CD4-positive, alpha-beta T cell treated with Interleukin-1 beta for 1 hour (primary cell): ENCODE measurements at places on chromosomes 2 and 18.
A peak's percentile ranks its signal among the peaks of the same experiment; 100 is the strongest.

GRCh38 chr2:223460774-223461211 is 141.4 kb downstream of the SCG2 start:
- no peak for DNase-seq

GRCh38 chr2:21363364-21363763 is 239.6 kb downstream of the TDRD15 start:
- no peak for DNase-seq

DNA sequence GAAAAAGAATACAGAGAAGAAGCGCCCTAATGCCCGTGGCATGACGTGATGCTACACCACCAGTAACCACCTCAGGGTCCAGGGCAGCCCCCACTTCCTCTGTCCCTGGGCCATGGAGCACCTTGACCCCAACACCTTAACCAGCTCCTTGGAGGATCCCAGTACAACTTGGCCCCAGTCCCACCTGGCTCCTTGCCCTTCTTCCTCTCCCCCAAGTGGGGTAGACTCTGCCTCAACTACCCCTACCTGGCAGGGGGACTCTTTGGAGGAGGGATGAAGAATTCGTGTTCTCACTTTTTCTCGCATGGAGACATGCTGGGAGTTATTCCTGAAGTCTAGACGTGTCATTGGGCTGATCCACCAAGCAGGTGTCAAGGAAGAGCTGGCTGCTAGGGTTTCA is 18.9 kb downstream of the TRABD2A start:
- DNase-seq: no peak

DNA sequence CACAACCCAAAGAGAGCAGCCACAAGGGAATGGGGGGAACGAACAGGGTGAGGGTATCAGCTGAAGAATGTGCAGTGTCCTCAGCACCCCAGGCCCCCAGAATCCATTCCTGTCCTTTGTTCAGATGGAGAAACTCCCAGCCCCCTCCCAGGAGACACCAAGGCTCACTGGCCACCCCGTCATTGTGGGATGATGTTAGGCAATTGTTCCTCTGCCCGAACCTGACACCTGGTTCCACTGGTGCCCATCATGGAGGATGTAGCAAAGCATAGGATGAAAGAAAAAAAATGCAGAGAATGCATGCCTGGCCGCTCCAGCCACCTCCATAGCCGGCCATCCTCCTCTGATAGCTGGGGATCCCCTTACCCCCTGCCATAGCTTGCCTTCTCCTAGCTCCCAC is 197.3 kb upstream of the TWIST2 start:
- no peak for DNase-seq

GRCh38 chr18:23933407-23933806 is 81.1 kb upstream of the TTC39C start:
- DNase-seq: no peak

DNA sequence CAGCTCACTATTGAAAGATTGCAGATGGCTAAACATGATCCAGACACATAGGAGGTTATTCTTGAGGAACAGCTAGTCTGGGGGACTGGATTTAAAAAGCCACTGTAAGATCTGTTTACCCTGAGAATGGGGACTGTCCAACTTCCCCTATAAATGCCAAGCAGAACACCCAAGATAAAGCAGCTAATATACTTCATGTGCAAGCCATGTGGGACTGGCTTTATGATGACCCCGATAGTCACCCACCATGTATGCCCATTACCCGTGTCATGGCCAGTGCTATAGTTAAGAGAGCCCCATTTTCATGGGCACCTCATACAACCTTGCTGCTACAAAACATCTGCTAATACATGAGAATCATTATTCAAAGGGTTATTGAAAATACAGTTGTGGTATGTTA is 16.0 kb downstream of the YPEL5 start:
- DNase-seq: peak; percentile 37

- no peak for DNase-seq
Observed at GRCh38 chr2:167331636-167332232, 443.5 kb downstream of the XIRP2 start.

- DNase-seq: no peak
Observed at GRCh38 chr2:26507932-26508331, 30.0 kb upstream of the OTOF start.

DNA sequence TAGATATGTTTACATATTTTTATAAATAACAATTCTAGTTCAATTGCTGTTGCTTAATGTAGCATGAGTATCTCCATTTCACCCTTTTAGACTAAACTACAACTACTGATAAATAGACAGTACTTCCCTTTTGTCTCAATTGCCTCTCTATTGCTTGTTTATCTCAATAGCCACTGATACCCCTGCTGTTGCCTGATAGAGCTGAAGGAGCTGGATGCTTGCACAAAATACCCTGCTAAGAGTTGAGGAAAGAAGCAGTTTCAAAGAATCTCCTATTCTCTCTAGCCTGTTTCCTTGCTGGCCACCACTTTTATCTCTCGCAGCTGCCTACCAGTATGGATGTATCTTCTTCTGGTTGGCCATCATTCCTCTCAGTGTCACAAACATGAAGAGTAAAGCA is 16.9 kb upstream of the ZNF804A start:
- DNase-seq: no peak

DNA sequence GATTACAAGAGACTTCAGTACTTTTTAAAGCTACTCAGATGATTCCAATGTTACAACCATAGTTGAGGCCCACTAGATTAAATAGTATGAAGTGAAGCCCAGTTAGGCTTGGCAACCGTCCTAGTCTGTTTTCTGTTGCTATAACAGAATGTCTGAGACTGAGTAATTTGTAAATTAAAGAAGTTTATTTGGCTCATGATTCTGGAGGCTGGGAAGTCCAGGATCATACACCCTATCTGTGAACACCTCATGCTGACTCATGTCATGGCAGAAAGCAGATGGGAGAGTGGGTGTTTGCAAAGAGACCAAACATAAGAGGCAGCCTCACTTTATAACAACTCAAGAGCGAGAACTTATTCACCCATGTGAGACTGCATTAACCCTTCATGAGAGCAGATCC is 63.1 kb downstream of the CCDC150 start:
- DNase-seq: no peak

DNA sequence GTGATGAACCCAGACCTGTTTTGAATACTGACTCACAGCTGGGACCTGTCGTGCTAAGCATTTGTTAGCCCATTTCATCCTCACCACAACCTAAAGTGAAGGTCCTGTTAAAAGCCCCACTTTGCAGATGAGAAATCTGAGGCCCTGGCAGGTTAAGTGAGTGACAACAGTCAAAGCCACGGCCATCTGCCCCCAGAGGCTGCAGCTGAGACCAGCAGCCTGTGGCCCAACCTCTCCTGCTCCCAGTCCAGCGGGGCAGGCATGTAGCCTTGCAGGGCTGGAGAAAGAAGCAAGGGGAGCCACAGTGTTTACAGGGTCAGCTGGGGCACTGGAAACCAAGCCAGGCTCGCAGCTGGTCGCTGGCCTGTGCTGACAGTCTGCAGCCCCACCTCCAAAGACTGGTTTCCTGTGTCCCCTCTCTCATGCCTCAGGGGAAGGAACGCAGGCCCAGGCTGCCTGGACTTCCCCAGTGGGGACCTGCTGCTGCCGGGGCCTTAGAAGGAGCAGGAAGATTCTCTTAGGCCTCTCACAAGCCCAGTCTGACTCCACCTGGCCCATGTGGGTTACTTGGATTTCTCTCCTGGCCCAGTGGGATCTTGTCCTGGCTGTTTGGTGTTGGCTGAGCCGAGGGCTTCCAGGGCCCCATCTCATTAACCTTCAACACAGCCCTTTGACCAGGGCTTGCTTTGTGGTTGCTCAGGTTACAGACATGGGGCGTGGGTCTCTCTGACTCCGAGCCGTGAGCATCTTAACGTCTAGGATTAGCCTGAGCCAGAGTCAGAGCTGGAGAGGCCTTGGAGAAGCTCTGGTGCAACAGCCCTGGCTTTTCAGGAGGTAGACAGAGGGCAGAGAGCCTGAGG is 1.7 kb downstream of the INPP5D start:
- DNase-seq: no peak

GRCh38 chr2:25590921-25591505 is 82.4 kb downstream of the DTNB start:
- DNase-seq: no peak

GRCh38 chr2:191297033-191297432 is 51.8 kb downstream of the MYO1B start:
- DNase-seq: no peak

GRCh38 chr2:161873707-161874106 is 200.3 kb downstream of the DPP4 start:
- no peak for DNase-seq

DNA sequence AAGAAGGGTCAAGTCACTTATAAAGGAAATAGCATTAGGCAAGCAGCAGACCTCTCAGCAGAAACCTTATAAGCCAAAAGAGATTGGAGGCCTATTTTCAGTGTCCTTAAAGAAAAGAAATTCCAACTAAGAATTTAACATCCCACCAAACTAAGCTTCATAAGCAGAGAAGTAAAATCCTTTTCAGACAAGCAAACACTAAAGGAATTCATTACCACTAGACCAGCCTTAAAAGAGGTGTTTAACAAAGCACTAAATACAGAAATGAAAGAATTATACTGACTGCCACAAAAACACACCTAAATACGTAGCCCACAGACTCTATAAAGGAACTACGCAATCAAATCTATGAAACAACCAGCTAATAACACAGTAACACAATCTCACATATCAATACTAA is 160.4 kb downstream of the EXOC6B start:
- DNase-seq: no peak

GRCh38 chr18:24633121-24633520 is 172.7 kb downstream of the HRH4 start:
- DNase-seq: no peak

- DNase-seq: no peak
Observed at GRCh38 chr2:232894251-232894650, 24.2 kb downstream of the SNORC start.

DNA sequence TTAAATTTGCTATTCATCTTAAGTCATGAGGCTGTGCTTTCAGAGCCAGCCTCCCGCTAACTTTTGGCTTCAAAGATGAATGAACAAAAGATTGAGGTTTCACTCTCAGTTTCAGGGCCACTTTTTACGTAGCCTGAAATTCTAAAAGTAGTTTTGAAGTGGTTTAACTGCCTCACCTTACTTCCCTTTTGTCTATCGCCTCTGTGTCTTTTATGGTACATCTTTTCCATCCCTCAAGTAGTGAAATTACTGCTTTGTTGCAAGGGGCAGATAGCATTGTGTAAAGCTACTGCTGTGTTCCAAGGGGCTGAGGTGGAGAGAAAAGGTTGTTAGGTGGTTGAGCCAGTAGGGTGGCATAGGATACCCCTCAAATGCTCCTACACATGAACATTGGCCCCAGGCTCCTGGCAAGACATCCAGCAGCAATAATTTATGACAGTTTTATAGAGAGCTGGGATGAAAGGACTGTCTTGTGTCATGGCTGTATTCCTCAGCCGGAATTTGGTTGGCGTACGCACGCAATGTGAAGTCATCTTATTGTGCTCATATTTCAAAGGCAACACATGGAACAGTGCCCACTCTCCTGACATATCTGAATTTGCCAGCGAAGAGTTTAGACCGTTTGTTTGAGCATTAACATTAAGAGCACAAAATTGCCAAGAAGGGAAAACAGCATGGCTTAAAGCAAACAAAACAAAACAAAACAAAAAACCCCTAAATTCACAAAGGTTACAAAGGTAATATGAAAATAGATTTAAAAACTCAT is 32.2 kb downstream of the QPCT start:
- peak; percentile 19 for DNase-seq

DNA sequence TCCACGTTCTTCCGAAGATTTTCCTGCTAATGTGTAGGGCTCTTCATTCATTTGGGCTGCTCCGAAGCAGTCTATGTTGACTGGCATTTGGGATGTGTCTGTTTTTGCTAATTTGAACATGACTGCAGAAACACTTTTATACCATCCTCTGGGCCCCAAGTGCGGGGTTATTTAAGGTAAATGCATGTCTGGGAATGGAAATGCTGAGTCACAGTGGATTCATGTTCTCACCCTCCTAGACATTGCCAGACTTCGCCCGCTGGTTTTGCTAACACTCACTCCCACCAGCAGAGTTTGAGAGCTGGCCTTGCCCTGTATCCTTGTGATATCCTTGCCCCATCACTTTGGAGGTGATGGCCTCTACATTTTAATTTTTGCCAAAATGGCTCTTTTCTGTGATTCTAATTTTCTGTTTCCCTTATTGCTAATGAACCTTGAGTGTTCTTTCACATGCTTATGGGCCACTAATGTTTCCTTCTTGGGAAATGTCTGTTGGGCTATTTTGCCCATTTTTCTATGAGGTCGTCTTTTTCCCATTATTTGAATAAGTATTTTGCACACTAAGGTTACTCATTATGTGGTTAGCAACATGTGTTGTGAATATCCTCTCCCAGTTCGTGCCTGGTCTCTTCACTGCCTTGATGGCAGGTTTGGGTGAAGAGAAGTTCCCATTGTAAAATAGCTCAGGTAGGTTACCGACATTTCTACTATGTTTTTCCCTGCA is 204.1 kb downstream of the GLI2 start:
- DNase-seq: no peak

- no peak for DNase-seq
Observed at GRCh38 chr2:240245184-240245583, 104.7 kb upstream of the OTOS start.

DNA sequence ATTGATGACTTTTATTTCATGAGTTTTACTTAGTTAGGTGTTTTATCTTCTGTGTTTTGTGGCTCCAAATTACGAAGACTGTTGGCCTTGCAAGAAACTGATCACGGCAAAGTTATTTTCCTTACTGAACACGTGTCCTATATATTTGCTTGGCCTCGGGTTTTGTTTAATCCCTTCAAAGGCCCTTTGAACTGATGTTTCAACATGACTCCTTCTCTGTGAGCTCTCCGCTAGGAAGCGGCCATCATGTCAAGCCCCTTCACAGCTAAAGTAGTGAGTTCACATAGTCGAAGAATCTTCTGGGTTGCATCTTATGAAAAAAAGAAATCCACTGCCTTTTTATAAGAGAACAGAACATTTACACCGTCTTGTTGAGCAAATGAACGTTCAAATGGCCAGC is 159.3 kb downstream of the GBX2 start:
- no peak for DNase-seq

DNA sequence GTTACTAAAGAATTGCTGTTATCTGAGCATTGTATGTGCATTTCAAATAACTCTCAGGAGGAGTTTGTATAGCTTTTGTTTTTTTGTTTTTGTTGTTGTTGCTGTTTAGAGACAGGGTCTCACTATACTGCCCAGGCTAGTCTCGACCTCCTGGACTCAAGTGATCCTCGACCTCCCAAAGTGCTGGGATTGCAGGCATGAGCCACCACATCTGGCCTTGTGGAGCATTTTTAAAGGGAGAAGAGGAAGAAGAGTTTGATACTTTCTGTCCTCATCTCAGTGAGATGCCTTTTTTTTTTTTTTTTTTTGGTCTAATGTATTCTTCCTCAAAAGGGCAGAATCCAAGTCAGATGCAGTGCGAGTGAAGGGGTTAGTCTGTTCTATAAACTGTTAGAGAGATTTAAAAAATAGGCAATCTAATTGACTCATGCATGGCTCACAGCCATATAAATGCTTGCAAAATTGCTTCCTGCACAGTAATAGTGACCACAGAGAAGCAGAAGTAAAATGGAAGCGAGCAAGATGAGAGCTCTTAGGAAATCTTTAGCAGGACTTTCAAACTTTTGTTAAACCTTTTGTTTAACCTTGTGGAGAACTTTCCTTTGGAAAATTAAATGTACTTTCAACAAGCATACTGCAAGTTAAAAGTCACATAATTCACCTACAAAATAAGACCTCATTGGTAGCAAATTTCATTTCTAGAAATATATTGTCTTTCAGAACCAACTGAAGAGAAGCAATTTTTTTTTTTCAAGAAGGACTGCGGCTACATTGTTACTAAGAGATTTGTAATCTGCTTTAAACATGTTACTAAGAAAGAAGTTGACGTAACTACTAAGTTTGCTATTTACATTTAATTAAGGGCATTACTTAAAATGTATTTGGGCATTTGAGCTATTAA is 52.3 kb upstream of the ROCK1 start:
- no peak for DNase-seq

- no peak for DNase-seq
Observed at GRCh38 chr2:69605284-69605683, 38.3 kb downstream of the AAK1 start.
